ENCODE measurements at places on chromosomes 16 and 17. TPM values are rescaled to one million over a fixed set of nuclear protein-coding genes. Genes with fewer than 3 reads are reported as not detected.

Gene CIITA
- total RNA-seq = 0.05 TPM

Gene BCL6B
- total RNA-seq = not detected

Gene TMEM235
- not detected for total RNA-seq

Gene KRT13
- total RNA-seq = 0.36 TPM

Gene DBNDD1
- 61.7 TPM for total RNA-seq

Gene SLC7A5
- total RNA-seq = 945 TPM

Gene CYGB
- total RNA-seq = 1.0 TPM

Gene KRTAP1-5
- not detected for total RNA-seq

Gene AXIN1
- 31.6 TPM for total RNA-seq

Gene CCL4L2
- total RNA-seq = not detected

Gene PRR15L
- 0.84 TPM for total RNA-seq

Gene NETO2
- 79.4 TPM for total RNA-seq

Gene HBA2
- total RNA-seq = not detected

Gene WNT9B
- not detected for total RNA-seq

Gene FOXN1
- total RNA-seq = not detected

Gene TBX6
- 0.25 TPM for total RNA-seq

Gene OTOP3
- total RNA-seq = not detected

Gene PRAC1
- total RNA-seq = not detected

Gene SEZ6
- total RNA-seq = not detected

Gene KCNG4
- total RNA-seq = not detected

Gene SKAP1
- total RNA-seq = not detected

Gene CPHXL2
- not detected for total RNA-seq

Gene SCGB1C2
- not detected for total RNA-seq

Gene HIRIP3
- 13.9 TPM for total RNA-seq

Gene P2RX1
- not detected for total RNA-seq

Gene HOXB1
- total RNA-seq = not detected

Gene TMEM256
- total RNA-seq = 227 TPM

Gene TBC1D28
- total RNA-seq = not detected

Gene SLC25A10
- 29.3 TPM for total RNA-seq

Gene KIF22
- 88.7 TPM for total RNA-seq

Gene SHISA9
- total RNA-seq = 0.13 TPM

Gene CLEC19A
- 0.11 TPM for total RNA-seq

Gene ANKFN1
- total RNA-seq = not detected

Gene TNK1
- total RNA-seq = 1.4 TPM

Gene CD79B
- not detected for total RNA-seq

Gene GHDC
- total RNA-seq = 18.2 TPM

Gene SBK1
- 0.22 TPM for total RNA-seq

Gene HS3ST2
- not detected for total RNA-seq

Gene PRDM7
- total RNA-seq = not detected

Gene SULT1A4
- 33.0 TPM for total RNA-seq

Gene RAB40C
- 16.9 TPM for total RNA-seq

Gene SPG7
- 104 TPM for total RNA-seq

Gene SLC6A4
- not detected for total RNA-seq

Gene BRIP1
- total RNA-seq = 4.4 TPM

Gene HNF1B
- total RNA-seq = 25.3 TPM

Gene RNF43
- total RNA-seq = 0.83 TPM

Gene LDHD
- 0.46 TPM for total RNA-seq

Gene HS3ST3B1
- total RNA-seq = 0.77 TPM

Gene NPIPB2
- total RNA-seq = 4.0 TPM

Gene PMP22
- total RNA-seq = 230 TPM

Gene GPR142
- total RNA-seq = not detected

Gene KRT14
- total RNA-seq = not detected

Gene SCN4A
- total RNA-seq = 0.03 TPM

All from A549 treated with GW870086 at 1 μM for 4 hours (cell line).